ENCODE measurements at places on chromosomes 1 and 21.

DNA sequence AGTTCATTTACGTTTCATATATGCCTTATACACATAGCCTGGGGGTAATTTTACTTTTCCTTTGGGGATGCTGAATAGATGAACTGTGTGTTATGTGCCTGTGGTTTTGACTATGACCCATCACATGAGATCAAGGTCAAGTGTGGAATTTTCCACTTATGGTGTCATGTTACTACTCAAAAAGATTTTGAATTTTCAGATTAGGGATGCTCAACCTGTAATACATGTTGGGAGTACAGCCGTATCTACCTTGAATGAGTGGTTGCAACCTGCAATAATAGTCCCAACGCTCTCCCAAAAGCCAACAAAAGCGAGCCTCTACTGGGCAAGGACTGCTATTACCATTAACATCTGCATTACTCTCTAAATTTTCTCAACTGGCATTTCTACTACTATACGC is 68.5 kb upstream of the SDC3 start:
- DNase-seq, result no peak

DNA sequence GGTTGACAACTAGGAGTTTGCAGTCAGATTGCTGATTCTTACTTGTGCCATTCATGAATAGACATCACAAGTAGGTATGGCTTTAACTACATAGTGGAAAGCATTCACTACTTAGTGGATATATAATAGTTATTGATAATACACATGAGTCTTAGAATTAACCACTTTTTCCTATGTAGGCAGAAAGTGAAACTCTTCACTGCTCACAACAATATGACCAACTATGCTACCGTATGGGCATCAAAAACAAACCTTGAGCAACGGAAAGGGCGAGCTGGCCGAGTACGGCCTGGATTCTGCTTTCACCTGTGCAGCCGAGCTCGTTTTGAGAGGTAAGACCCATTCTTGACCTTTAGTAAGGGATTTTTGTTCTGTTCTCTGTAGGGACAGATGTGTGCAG is 38.7 kb downstream of the DHX9 start:
- peak; percentile 61 for DNase-seq

- DNase-seq, result no peak
Measured at GRCh38 chr21:29300807-29301138, 2.1 kb downstream of the BACH1 start.

DNA sequence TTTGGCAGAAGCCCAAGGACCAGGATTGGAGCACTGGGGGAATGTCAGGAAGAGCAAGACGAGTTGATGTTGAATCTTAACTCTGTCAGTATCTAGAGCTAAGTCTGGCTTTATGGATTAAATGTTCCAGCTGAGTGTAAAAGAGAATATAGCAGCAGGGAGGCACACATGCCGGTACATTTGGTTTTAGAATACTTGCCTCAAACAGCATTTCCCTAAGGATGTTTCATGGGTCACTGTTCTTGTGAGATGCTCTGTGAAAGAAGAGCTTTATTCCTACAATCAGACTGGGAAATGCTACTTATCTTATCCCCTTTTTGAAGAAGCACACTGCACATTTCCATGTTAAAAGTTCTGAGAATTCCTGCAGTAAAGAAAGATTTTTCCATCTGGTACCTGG is 440.3 kb upstream of the B3GALT2 start:
- DNase-seq, result no peak

- no peak for DNase-seq
Measured at GRCh38 chr21:25496825-25497482, 110.3 kb downstream of the MRPL39 start.

All from activated CD4-positive, alpha-beta T cell treated with anti-CD3 and anti-CD28 coated beads for 36 hours (primary cell).